ENCODE measurements at places on chromosomes 3 and 15.

DNA sequence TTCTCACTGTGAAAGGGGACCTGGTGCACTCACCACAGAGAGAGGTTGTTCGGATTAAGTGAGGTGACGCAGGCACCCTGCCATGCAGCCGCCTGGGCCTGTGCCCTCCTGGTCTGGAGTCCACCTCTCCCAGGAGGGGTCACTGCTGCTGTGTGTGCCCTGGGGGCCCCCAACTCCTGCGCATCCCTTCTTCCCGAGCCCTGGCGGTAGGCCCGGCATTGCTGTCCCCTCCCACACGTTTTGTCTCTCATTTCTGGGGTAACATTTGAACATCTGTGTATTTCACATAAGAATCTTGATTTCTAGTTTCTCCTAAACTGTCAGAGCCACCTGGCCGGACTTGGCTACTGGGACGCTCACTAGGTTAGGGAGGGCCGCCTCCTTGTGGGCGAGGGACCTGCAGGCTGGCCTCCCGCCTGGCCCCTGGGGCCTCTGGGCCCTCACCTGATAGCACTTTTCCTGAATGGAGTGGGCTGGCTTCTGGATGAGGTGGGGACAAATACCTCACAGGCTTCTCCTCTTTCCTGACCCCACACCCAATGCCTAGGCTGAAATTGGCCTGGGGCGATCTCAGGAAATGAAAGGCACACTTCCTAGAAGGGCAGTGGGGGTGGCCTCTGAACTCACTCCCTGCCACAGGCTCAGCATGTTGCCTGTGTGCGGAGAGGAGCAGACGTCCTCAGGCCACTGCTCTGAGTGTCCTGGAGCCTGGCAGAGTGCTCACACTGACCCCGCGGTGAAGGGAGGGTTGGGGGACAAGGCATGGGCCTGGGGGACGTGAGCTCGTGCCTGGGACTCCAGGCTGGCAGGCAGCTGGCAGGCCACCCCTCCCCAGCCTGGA, 104.2 kb upstream of the PRR23E start:
- no peak for DNase-seq

DNA sequence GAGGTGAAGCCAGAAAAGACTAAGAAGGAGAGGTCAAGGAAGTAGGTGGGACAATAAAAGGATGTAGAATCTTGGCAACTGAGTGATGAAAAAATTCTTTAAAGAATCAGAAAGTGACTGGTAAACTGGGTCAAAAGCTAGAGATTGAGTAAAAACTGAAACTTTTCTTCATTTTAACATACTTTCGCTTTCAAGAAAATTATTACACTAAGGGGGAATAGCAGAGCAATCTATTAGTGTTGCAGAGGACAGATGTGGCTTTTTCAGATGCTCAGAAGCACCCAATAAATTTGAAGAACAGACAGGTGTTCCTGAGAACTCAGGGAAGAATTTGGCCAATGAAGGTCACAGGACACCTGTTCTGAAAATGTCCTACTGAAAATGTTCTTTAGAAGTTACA, 805.4 kb upstream of the ALCAM start:
- no peak for DNase-seq

- DNase-seq = no peak
Observed at GRCh38 chr15:70291305-70292075, 193.8 kb upstream of the TLE3 start.

- DNase-seq = no peak
Observed at GRCh38 chr3:28726840-28727239, 378.2 kb upstream of the AZI2 start.

- no peak for DNase-seq
Observed at GRCh38 chr3:47344971-47345370, 35.9 kb upstream of the PTPN23 start.

GRCh38 chr3:81579744-81580143, 181.7 kb downstream of the GBE1 start:
- DNase-seq = no peak

DNA sequence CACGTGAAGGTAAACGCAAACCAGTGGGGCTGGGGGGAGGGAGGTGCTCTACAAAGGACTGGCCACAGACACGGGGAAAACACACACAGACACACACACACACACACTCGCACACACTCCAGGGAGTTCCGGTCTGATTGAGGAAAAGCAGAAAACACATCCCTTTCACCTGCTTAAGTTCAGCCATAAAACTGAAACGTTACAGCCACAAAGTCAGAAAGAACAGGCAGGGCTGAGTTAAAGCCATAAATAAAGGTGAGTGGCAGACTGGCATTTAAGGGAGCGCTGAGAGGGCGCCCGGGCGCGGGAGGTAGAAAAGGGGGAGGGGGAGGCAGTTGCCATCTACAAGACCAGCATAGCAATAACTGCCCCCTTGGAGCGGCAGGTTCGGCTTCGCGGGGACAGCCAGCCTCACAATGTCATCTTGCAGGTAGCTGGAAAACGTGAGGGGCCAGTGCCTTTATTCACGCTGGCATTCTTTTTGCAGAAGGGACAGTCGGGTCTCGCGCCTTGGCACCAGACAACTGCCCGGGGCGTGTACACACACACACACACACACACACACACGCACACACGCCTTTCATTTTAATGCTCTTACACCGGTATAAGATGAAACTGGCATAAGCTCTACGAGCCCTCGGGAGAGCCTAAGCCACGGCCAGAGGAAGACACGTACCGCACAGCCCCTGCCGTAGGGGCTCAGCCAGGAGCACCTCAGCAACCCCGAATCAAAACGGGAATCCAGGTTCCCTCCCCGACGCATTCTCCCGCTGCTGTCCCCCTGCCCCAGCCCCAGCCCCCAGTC, 866 bp downstream of the TNIK start:
- no peak for DNase-seq

GRCh38 chr15:69576035-69576526, 123.5 kb downstream of the RPLP1 start:
- DNase-seq = no peak

DNA sequence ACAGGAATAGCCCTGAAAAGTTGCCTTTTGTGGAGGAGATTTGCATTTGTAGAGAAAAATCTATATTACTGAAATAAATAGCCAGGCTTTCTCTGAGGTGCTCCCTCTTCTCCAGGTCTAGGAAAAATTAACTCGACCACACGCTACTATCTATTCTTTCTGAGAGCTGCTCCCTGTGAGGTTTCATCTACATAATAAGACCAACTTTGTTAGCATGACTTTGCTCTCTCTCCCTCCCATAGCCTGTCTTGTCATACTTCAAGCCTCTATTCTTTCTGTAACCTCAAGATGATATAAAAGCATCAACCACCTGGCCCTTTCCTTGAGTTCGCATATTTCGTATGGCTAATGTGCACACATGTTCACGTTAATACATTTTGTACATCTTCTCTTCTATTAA, 75.8 kb upstream of the STRIT1 start:
- no peak for DNase-seq

DNA sequence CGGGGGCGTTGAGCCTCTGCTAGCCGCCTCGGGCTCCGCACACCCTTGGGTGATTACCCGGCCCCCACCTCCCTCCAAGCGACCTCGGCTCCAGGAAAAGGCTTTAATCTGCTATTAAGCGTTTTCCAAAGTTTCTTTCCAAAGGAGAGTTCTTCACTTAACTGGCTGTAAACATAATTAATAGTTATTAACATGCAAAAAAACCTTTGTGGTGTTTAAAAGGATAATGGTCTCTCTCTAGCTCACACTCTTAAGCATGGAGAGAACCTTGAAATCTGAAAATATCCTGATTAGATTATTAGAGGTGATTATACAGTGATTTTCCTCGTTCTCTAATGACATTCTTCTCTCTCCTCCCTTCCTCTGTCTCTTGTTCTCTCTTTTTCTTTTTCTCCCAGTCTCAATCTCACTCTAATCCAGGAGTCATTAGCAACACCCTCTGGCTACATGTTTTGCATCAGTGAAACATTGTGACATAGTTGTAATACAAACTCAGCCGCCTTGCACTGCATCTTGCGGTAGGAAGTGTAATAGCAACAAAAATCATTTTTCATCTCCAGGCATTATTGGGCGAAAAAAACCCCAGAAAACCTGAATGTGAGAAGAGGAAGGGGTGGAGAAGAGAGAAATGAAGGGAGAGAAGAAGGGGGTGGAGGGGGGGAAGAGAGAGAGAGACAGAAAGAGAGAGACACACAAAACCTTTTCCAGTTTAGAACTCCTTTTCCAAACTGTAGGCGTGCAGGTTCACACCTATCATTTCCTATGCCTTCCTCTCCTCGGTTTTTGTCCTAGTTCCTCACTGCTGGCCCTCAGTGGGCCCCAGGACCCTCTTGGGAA, 24.4 kb downstream of the NR2F2 start:
- no peak for DNase-seq

GRCh38 chr3:73739791-73740453, 115.2 kb upstream of the PDZRN3 start:
- peak; percentile 57 for DNase-seq

- DNase-seq = no peak
Observed at GRCh38 chr3:107841831-107842230, 249.0 kb downstream of the CD47 start.

DNA sequence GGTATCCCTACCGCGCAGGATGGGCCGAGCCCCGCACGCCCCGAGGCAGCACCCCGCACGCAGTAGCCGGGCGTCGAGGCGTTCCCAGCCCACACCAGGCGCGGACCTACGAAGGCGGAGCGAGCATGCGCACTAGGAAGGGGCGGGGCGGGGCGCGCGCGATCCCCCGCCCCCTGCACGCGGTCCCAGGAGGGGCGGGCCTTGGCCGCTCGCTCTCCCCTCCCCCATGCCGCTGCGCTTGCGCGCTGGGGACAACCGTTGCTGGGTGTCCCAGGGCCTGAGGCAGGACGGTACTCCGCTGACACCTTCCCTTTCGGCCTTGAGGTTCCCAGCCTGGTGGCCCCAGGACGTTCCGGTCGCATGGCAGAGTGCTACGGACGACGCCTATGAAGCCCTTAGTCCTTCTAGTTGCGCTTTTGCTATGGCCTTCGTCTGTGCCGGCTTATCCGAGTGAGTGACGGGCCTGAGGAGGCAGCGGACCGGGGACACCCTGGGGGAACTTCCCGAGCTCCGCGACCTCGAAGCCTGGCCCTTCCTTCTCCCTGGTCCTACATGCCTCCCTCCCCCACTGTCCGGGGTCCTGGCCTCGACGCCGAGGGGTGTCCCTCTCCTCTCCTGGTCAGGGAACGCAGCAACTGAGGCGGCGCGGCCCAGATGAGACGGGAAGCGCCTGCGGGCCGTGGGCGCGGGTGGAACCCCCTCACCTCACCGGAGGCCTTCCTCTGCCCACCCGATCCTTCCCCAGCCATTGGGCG, at the start of gene SPESP1:
Gene SPESP1, plus strand, starts transcription at position 258 of the 755 bp plus-strand sequence. Its CDS starts 129 bp downstream, at position 387.
- peak; percentile 16 for DNase-seq

DNA sequence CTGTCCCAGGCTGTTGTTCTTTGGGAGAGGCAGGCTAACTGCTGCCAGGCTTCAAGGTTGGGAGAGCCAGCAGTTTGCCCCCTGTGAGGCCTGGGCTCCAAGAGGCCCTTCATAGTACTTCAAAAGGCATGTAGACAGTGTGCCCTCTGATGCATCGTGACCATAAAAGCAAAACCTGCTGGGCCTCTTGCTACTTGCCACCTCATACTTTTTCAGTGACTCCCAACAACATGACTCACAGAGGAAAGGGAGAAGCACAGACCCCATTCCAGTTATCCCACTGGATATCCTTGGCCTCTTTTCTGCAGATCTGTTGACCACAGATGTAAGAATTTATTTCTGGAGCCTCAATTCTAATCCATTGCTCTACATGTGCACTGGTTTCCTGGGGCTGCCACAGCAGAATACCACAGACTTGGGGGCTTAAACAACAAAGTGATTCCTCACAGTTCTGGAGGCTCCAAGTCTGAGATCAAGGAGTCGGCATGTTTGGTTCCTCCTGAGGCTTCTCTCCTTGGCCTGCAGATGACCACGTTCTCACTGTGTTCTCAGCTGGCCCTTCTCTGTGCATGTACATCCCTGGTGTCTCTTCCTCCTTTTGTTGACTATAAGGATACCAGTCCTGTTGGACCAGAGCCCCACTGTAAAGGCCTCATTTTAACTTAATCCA, 8.9 kb upstream of the NSMCE3 start:
- peak; percentile 59 for DNase-seq

GRCh38 chr3:81363816-81364215, 397.6 kb downstream of the GBE1 start:
- no peak for DNase-seq

DNA sequence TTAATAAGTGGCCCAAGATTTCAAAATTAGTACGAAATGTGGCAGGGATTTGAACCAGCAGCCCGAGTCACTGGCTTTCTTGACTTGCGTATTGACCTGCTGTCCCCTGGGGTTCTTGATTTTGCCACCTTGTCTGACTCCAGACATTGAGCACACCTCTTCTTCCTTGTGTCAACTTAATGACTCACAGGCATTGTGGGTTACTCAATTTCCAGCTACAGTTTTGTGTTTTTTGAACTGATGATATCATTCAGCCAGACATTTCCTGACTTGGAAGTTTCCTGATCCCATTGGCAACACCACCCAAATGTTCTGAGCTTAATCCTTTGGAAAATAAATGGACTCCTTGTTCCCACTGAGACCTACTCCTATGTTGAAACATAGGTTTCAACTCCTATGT, 64.2 kb downstream of the MOBP start:
- no peak for DNase-seq

DNA sequence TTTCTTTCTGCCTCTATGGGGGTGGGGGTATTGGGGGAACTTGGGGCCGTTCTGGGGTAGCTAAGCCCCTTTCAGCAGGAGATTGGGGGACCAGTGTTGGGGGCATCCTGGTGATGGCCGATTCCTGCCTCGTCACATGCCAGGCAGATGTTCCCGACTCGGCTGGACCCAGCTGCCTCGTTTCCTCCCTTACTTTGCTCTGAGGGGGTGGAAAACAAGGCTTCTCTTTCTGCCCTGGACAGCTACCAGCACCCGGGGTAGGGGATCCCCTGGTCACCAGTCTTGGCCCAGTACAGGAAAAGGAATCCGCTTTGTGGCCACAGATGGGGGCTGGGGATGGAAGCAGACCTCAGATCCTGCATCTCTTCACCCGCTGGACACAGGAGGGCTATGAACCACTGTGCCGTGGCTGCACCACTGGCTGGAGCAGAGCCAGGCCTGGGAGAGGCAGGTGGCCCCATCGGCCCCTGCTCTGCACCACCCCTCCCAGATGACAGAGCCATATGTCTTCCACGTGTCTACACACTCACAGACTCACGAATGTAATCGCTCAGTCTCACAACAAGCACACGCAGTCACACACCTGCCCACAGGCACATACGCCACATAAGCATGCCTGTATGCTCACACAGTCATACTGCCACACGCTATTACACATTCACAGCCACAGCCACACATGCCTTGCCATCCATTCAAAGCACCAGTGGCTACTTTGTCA, 12.4 kb downstream of the SNX33 start:
- DNase-seq = no peak

DNA sequence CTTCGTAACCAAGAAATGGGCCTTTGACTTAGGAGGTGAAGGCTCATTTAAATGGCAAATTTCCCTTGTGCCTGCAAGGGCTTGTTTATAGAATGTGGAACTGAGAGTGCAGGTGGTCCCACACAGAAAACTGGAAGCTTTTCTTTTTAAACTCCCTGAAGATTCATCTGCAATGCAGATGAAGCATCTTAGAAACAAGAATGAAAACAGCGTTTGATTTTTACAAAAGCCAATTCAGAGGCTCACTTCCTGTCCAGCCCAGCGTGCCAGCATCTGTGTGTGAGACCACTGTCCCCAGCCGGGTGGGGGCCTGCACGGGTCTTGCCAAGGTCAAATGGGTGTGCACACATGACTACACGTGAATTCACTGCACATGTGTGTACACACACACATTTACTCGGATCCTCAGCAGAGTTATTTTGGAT, 94.7 kb downstream of the LINGO1 start:
- no peak for DNase-seq
